ENCODE measurements at places on chromosomes 16 and 17.

DNA sequence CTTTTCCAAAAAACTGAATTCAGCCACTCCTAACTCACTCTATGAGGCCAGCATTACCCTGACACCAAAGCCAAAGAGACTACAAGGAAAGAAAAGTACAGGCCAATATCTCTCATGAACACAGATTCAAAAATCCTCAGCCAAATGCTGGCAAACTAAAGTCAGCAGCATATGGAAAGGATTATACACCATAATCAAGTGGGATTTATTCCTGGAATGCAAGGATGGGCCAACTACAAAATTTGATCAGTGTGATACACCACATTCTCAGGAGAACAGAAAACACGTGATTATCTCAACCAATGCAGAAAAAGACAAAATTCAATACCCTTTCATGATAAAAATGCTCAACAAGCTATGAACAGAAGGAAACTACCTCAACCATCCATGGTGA is 7.7 kb upstream of the AATK start:
- no peak for DNase-seq

GRCh38 chr17:66952681-66953629 is 11.6 kb upstream of the CACNG4 start:
- no peak for DNase-seq

DNA sequence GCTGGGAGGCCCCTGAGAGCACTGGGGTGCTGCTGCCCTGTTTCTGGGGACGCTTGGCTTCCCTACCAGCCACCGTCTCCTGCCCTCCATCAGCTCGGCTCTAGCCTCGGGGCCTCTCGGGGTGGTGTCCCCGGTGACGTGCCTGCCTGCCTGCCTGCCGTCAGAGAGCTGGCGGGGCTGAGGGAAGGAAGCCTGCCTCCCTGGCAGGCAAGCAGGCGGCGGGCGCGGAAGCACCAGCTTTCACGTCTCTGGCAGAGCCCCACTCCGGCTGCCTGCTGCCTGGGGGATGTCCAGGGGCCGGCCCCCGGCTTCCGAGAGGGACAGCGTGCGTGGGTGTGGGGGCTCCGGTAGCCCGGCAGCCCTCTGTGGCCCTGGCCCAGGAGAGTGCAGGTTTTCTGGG is 9.3 kb downstream of the CENPX start:
- DNase-seq: peak; percentile 71

- no peak for DNase-seq
These were observed 4.3 kb upstream of the CCL22 start for GRCh38 chr16:57354311-57354710.

DNA sequence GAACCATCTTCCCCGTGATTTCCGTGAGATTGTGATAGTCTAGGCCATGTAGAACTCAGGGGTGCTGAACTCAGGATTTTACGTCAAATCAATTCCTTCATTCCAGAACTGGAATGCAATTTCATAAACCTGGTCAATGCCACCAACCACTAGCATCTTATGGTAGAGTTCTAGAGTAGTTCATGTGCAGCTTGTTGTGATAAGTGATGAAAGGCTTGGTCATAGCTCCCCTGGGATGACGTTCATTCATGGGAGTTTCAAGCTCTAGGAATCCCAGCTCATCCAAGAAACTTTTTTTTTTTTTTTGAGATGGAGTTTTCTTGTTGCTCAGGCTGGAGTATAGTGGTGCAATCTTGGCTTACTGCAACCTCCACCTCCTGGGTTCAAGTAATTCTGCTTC is 3.7 kb upstream of the DPEP2 start:
- no peak for DNase-seq
